ENCODE measurements at places on chromosomes 3 and 15.
A peak's percentile ranks its signal among the peaks of the same experiment; 100 is the strongest.

DNA sequence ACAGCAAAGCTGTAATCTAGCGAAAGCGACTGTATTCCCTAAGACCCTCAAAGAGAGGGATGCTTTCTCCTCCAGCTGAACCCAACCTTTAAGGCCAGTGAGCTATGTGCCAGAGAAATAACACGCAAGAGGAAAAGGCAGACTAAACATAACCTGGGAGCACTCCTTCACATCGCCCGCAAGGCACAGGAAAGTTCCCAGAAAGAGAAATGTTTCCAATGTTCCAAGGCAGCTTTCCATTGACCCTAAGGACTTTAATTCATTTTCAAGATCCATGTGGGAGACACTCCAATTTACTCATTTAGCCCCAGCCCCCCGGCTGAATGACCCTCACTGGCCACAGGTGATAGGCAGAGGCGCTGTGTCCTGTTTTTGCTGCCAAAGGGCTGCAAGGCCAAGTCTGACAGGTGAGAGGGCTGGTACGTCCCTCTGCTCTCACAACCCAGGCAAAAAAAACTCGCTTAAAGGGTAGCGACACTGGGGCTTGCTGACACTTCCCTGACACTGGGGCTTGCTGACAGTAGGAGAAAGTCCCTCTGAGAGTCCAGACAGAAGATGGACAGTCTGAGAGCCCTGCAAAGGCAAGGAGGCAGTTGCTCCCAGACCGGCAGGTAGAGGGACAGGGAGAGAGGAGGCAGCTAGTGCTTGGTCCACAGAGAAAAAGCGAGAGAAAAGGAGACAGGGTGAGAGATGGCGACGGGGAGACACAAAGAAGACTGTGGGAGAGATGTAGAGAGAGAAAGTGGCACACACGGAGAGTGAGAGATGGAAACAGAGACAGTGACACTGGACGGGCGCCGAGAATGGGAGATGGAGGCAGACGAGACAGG, 702 bp downstream of the ARHGEF3 start:
- DNase-seq, result no peak

GRCh38 chr3:21551019-21551418, 200.0 kb downstream of the ZNF385D start:
- peak; percentile 45 for DNase-seq

DNA sequence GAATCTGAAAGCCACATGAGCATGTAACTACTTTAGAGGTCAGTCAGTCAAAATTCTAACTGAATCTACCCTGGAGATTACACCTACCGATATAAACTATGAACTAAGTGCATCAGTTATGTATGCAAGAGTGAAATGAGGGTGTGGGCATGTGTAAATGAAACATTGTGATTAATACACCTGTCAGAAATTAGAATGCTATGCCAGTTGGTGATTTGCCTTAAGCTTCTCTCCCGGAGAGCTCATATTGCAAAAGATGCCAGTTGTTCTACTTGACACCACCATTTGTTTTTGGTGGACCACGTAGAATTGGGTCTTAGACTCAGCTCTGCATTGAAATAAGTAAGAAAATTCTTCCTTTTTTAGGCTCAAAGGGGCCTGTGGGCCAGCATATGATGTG, 91.0 kb upstream of the KBTBD8 start:
- no peak for DNase-seq

DNA sequence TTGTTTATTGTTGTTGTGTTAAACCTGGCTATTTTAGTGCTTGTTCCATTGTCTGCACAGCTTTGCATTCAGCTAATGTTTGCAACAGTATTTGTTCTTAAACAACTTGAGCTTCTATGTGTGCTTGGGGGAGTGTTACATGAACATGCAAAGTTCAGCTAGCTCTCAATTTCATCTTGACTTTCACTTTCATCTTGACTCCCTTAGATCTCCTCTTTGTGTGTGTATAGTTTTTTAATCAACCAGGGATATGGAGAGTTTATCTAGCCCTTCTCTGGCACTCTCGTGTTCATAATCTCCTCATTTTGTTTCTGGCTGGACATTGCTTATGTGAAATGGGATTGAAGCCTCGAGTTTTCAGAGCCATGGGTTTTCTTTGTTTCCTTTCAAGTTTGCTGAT, 212.4 kb upstream of the ZBTB20 start:
- DNase-seq, result peak; percentile 5

- DNase-seq, result no peak
Measured at GRCh38 chr15:60643555-60643954, 164.6 kb upstream of the ICE2 start.

DNA sequence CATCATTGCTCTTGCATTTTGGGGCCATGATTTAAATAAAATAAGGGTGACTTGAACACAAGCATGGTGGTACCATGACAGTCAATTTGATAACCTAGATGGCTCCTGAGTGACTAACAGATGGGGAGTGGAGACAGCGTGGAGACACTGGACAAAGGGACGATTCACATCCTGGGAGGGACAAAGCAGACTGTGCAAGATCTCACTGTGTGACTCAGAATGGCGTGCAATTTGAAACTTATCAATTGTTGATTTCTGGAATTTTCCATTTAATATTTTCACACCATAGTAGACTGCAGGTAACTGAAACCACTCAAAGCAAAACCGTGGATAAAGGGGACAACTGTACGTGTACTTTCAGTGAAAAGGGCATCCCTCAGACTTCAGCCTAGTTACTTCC, 25.5 kb downstream of the MCCC1 start:
- peak; percentile 33 for DNase-seq

GRCh38 chr3:142884531-142884930, 4.4 kb downstream of the PCOLCE2 start:
- DNase-seq, result no peak

DNA sequence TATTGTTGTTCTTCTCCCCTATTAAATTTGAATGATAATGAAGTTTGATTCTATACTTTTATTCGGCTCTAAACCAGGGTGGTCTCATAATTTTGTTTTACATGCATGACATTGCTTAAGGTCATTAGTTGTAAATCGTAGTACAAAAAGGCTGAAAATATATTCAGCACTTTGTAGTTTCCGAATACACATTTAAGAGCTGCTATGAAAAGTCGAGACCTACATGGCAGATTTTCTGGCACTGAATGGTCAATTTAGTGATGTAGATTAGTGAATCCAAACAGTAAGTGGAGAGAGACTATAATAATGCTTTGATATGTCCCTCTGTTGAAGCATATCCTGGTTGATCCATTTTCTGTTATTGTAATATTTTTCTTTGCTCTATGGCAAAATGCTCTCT, 254.0 kb upstream of the SOX2 start:
- no peak for DNase-seq

DNA sequence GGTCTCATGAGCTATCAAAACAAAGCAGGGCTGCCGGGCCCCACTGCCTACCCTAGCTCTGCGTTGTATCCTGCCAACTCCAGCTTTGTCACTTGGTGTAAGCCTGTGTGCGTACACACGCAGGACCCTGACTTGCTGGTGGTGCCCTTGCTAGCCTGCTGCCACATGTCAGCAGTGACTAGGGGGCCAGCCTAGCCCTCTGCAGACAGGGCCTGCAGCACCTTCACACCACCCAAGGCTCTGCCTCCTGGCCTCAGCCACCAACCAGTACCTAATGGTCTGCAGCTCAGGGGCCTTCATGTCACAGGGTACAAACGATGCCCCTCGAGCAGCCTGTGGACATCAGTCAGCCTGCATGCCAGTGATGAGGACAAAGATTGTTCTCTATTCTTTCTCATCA, 30.1 kb upstream of the DUSP7 start:
- no peak for DNase-seq

- peak; percentile 36 for DNase-seq
Measured at GRCh38 chr3:16061491-16061890, 113.0 kb upstream of the GALNT15 start.

- no peak for DNase-seq
Measured at GRCh38 chr3:31055757-31056156, 161.3 kb upstream of the GADL1 start.

DNA sequence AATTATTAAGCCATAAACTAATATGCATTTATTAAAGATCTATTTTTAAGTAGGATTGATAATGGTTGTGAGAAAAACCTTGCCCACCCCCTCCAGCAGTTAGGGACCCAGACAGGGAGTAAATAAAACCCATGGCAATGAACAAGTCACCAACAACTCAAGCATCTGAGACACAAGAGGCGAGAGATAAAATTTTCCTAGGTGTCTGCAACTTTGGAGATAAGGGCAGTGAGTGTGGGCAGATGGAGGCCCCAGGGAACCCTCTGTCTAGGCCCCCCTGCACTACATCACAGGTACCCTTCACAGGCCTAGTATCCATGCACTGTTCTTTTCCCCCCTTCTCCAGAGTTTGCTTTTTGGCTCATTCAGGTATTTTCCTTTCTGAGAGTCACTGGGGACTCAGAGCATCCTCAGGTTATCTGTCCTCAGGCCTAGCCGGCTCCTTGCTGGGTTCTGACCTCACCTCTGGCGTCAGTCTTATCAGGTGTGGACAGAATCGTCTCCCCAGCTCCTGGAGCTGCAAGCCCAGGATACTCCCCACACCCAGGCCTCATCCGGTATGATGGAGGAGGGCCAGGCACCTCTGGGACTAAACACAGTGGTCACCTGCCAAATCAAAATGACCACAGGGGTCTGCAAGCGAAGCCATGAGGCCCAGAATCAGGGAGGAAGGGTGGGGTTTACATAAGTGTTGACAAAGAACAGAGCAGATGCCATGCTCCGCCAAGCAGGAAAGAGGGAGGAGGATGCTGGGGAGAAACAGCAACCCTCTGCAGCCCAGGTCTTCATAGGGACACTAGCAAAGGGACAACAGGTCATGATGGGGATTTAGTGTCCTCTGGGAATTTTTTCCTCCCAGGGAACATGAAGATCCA, 50.4 kb downstream of the CCNL1 start:
- no peak for DNase-seq

- no peak for DNase-seq
Measured at GRCh38 chr15:50925281-50925680, 16.8 kb downstream of the AP4E1 start.

GRCh38 chr3:55426486-55426885, 60.6 kb downstream of the WNT5A start:
- peak; percentile 72 for DNase-seq

DNA sequence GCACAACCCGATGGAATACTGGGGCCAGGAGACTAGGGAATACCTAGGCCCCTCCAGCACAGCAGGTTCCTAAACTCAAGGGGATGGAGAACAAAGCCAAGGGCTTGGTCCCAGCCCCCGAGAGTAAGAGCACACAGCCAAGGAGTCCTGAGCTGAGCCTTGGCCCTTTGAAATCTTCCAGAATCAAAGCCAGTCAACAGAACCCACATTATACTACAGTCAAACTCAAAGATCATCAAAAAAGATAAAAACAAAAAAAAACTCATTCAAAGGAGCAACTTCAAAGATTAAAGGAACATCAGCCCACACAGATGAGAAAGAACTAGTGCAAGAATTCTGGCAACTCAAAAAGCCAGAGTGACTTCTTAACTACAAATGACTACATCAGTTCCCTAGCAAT, 217.0 kb downstream of the ISL2 start:
- no peak for DNase-seq

GRCh38 chr3:163622384-163622783, 1455.9 kb downstream of the SI start:
- peak; percentile 8 for DNase-seq

DNA sequence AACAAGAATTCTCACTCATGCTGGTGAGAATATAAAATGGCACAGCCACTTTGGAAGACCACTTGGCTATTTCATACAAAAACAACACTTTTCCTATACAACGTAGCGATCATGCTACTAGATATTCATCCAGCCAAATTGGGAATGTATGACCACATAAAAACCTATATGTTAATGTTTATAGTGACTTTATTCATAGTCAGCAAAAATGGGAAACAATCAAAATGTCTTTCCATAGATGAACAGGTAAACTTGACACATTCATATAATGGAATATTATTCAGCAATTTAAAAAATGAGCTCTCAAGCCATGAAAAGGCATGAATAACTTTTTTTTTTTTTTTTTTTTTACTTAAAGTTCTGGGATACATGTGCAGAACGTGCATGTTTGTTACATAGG, 445.2 kb downstream of the ZBBX start:
- DNase-seq, result no peak

GRCh38 chr15:83954506-83954905, 281.1 kb upstream of the GOLGA6L4 start:
- no peak for DNase-seq

GRCh38 chr15:101390060-101390459, 95.0 kb upstream of the SNRPA1 start:
- DNase-seq, result no peak

DNA sequence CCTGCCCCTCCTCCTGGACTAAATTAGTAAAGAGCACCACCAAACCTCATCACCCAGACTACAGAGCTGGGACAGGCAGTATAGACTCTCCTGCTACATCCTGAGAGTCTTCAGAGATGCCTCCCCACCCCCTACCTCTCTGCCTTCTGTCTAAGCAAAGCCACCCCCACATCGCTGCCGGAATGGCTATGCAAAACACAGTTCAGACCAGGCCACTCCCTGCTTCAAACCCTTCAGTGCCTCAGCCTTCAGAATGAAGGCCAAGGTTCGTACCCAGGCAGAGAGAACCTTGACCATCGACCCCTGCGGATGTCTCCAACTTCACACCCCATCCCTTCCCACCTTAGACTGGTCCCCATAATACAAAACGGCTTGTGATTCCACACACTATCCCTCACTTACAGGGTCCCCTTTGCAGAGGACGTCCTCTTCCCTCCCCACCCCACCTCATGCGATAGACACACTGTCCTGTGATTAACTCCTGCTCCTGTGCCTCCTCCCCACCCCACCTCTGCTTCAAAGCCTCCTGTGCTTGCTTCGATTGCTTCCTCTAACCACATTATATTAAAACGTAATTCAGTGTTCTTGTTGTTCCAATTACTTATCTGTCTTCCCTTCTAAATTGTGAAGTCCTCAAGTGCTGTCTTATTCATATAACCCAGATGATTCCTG, 175.3 kb downstream of the UACA start:
- DNase-seq, result no peak

- no peak for DNase-seq
Measured at GRCh38 chr15:57494581-57494980, 97.1 kb upstream of the MYZAP start.

DNA sequence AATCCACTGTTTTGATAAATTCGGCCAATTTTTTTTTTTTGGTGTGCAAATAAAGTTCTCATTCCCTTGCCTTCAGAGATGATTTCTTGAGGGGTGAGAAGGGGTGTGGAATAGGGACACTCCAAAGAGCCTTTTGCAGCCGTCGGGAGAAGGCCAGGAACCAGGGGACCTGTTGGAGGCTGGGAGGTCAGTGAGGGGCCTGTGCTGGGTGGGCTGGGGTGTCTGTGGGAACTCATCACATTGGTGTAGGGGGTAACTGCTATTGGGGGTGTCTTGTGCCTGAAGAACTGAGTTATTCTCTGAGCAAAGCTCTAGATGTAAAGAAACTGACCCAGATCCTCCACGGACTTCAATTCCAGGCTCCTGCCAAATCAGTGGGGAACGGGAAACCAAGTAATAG, 13.5 kb upstream of the SKIC8 start:
- DNase-seq, result no peak

DNA sequence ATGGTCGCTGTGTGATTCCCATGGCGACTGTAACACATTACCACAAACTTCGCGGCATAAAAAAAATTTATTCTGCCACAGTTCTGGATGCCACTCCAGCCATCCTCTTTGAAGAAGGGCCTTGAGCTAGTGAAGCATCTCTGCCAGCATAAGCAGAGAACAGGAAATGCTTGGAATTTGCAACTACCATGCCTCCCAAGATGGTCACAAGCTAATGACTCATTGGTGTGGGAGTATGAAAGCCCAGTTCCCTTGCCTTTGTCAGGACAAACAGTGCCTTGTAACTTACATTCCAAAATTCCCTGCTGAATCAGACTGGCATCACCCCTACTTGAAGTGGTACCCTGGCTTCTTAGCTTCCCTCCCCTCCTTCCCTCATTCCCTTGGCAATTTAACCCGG, 129.7 kb downstream of the PROS1 start:
- DNase-seq, result peak; percentile 89
